ENCODE measurements at places on chromosomes 6 and 20.
A peak's percentile ranks its signal among the peaks of the same experiment; 100 is the strongest.

DNA sequence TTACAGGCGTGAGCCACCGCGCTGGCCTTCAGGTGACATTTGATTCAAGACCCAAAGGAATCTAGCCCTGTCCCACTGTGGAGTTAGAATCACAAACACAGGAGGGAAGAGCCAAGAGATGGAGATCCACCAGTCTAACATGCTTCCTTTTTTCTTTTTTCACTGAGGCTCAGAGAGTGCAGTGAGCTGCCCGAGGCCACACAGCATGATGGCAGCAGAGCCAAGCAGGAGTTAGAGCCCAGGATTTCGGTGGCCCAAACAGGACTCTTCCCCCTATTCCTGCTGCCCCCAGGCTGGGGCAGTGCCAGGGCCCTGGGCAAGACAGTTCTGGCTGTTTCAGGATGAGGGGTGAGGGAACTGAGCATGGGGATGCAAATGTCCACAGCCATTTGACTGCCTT lies 8.1 kb upstream of the SPDEF start:
- no peak for DNase-seq

DNA sequence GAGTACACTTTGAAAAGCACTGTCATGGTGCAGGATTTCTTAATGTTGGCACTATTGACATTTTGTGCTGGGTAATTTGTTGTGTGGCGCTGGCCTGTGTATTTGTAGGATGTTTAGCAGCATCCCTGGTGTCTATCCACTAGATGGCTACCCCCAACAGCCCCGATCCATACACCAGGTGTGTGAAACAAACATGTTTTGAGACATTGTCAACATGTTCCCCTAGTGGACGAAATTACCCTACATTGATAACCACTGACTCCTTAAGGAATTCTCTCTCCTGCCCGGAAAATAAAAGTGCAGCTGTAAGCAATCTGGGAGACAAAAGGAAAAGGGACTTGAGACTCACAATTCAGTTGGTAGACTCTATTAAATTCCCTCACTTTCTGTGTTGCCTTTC lies 52.6 kb upstream of the TMEM200A start:
- no peak for DNase-seq

- DNase-seq = no peak
These were observed 213.1 kb downstream of the PREX1 start for GRCh38 chr20:48614593-48615274.

DNA sequence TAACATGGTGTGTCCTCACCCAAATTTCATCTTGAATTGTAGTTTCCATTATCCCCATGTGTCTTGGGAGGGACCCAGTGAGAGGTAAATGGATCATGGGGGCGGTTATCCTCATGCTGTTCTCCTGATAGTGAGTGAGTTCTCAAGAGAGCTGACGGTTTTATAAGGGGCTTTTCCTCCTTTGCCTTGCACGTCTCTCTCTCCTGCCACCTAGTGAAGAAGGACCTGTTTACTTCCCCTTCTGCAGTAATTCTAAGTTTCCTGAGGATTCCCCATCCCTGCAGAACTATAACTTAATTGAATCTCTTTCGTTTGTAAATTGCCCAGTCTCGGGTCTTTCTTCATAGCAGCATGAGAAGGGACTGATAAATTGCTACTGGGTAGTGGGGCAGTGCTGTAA lies 789.3 kb downstream of the FRK start:
- no peak for DNase-seq

- peak; percentile 19 for DNase-seq
These were observed 1.1 kb upstream of the OPN5 start for GRCh38 chr6:47780510-47781356.

DNA sequence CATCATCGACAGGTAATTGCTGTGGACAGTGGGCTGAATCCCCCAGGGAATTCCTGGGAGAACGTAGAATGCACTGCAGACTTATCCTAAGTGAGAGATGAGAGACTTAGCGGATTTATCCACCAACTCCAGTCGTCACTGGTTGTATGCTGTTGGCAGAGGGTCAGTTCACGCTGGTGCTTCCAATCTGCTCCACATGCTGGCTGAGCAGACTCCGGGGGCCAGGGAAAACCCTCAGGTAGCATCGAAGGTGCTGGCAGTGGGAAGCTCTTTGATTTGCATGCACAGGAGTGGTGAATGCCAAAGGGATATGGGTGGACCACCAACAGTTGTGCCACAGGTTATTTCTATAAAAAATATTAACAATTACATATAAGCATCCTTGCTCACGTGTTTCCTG lies 20.2 kb downstream of the TTLL9 start:
- no peak for DNase-seq

Measured in NCI-H1092 (cell line).